ENCODE measurements at places on chromosomes 1 and 21.

- no peak for DNase-seq
These were observed 8.1 kb upstream of the ACOT7 start for GRCh38 chr1:6401673-6402072.

- DNase-seq = no peak
These were observed 166.6 kb downstream of the CYYR1 start for GRCh38 chr21:26406526-26406925.

DNA sequence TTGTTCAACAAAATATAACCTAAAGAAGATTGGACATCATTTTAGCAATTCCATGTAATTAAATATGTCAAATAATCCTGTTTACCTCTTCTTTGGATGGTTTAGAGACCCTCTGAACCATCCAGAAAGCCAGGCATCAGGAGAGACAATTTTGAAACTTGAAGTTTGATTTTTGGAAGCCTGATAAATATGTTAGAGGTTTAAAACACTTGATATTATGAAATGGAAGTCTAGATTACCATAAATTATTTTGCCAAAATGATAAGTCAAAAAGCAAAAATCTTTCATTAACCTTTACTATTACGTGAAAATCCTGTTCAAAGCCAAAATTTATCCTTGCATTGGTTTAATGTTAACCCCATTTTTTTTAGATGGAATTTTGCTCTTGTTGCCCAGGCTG lies 43.5 kb downstream of the CCDC30 start:
- DNase-seq = no peak

DNA sequence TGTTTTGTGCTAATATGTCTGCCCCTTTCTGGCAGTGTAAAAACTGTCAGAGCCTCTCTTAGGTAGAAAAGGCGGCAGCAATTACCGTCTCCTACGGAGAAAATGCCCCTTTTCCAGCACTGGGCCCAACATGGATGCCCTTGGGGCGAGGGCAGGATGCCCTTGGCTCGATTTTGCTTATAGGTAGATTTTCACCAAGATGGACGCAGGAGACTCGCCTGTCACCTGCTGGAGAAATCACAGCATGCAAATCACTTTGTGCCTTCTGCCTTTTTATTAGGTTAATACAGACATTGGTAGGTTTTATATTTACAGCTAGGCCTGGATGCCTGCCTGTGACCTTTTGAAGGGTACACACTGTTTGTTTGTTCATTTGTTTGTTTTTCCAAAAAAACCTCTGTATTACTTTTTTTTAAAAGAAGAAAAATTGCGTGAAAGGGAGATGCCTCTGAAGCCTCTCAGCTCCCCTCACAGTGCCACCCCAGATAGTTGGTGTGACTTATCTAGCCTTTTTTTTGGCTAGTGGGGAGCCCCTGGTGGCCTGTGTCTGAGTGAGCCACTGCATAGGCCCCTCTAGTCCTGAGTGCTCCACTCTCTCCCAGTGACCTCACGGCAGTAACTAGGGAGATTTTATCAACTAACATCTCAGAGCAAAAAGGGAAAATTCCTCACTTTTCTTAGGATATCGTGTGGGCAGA lies 2.5 kb downstream of the ATP1B1 start:
- no peak for DNase-seq

- no peak for DNase-seq
These were observed 161.5 kb upstream of the C1orf174 start for GRCh38 chr1:4061521-4062031.

DNA sequence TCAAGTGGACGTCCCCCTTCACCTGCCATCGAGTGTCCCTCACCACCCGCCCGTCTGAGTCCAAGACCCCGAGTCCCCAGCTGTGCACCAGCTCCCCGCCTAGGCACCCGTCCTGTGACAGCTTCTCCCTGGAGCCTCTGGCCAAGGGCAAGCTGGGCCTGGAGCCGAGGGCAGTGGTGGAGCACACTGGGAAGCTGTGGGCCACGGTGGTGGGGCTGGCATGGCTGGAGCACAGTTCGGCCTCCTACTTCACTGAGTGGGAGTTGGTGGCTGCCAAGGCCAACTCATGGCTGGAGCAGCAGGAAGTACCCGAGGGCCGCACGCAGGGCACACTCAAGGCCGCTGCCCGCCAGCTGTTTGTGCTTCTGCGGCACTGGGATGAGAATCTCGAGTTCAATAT lies 63.2 kb downstream of the VWA5B1 start:
- no peak for DNase-seq

DNA sequence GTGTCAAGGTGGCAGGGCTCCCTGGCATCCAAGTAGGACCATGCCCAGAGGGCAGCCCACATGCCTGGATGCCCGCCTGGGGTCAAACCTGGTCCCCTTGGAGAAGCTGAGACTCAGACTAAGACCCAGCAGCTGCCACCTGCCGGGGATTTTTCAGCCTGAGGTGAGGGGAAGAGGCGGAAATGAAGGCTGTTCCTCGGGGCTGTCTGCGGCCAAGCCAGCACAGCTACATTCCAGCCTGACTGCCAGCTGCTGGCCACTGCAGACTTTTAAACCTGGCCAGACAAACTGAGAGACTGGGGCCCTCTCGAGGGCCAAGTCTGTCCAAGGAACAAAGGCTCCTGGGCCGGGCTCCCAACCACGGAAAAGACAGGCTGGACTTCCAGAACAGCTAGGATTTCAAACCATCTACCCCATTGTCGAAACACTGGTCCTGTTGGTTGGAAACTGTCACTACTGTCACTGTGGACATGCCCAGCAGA lies 21.9 kb upstream of the PLEKHG5 start:
- DNase-seq = no peak

DNA sequence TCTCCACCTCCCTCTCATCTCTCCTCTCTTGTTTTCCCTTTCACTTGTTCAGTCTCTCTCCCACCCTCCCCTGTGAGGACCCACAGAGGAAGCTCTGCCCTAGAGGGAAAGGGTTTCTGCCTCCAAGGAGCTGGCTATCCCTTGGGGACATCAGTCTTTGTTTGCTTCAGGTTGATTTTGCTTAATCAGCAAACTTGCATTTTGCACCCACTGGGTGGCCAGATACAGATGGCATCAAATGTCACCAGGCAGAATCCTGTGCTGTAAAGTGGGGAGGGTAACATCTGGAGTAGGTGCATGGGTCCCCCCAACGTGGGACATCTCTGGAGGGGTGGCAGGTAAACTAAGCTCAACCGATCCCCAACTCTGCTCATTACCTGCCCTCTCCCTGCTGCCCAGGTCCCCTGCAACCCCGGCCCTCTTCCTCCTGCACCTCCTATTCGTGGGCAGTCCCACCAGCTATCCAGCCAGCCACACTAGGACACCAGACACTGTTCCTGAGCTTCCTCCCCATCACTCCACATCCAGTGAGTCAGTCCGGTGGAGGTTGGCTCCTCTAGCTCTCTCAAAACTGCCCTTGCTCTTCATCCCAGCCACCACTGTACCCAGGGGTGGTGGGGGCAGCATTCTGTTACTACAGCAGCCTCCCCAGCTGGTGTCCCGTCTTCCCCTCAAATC lies 123.3 kb downstream of the KCNN3 start:
- no peak for DNase-seq

DNA sequence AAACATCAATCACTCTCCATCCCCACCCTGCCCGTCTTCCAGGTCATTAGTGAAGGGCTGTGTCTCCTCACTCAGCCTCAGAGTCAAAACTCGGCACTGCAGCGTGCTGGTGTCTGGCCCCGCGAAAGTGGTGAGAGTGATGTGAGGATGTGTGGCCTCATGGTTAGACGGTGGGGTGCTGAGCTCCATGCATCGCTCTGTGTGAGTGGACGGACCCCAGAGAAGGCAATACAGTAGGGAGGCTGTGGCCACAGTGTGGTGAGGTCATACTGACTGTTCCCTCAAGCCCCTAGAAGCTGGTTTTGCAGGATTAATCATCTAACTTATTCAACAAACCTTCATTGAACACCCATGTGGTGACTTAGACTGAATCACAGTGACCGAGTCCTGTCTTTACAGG lies 329.9 kb upstream of the AJAP1 start:
- DNase-seq = no peak

- DNase-seq = no peak
These were observed 40.8 kb downstream of the RSPH1 start for GRCh38 chr21:42455196-42455595.

GRCh38 chr21:25708467-25709065 lies 26.1 kb downstream of the ATP5PF start:
- no peak for DNase-seq

- no peak for DNase-seq
These were observed 63.6 kb upstream of the KIF26B start for GRCh38 chr1:245091171-245091621.

DNA sequence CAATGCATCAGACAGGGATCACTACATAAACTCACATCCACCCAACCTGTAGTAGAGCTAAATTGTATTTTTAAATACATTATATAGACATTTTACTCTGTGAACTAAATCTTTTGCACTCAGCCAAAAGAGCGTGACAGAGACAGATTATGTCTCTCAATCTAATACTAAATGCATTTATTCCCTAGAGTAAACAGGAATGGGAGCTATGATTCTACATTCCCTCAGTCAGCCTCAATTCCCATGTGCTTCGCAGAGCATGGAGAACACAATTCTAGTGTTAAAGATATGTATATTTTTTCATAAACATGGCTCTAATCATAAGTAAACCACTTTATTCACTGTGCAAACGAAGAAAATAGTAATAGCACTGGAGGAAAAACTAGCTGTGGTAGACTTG lies 16.5 kb downstream of the PIGK start:
- no peak for DNase-seq

- DNase-seq = peak; percentile 99
These were observed at the start of gene WDR4 for GRCh38 chr21:42878993-42879787. WDR4 (minus strand) TSS chr21:42879539; CDS start chr21:42879495, 44 bp downstream.

DNA sequence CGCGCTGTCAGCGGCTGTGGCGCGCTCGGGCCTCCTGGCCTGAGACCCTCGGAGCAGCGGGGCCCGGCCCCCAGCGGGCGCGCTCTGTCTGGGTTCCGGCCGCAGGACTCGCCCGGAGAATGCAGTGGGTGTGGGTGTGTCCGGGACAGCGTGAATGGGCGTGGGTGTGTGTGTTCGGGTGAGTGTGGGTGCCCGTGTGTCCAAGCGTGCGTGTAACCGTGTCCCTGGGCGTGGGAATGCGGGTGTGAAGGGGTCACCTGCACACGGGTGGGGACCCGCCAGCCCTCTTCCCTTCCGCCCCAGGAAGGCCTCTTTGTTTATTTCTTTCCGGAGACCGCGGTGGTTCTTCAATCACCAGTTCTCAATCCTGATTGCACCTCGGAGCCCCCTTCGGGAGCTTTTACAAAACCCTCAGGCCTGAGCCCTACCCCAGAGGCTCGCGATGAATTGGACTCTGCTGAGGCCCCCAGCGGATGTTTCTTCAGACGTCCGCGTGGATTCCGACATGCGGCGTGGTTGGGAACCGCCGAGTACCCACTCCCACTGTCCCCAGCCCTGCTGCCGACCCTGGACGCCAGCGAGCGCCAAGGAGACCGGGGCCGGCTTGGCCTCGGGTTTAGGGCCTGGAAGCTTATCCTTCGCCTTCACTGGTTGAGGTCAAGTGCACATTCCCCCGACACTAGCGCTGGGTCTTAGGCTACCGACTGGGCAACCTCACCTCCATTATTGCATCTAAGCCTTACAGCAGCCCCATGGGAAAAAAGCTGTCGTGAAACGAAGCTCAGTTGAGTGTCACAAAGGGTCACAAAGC lies 19.3 kb downstream of the SERTAD4 start:
- no peak for DNase-seq

Data from H54 (cell line).